CD4-positive, alpha-beta memory T cell (primary cell): ENCODE measurements at places on chromosomes 2 and 18. TPM values are rescaled to one million over a fixed set of nuclear protein-coding genes. Genes with fewer than 3 reads are reported as not detected.

Gene C1QL2
- not detected for total RNA-seq

Gene MTIF2
- total RNA-seq, result 33.1 TPM

Gene CD8B2
- total RNA-seq, result not detected

Gene RPRD1A
- total RNA-seq, result 40.1 TPM

Gene TMEM17
- not detected for total RNA-seq

Gene CD302
- 0.81 TPM for total RNA-seq

Gene IFIH1
- total RNA-seq, result 30.1 TPM

Gene ZAP70
- total RNA-seq, result 419 TPM

Gene KCTD1
- 2.8 TPM for total RNA-seq

Gene SERPINB3
- not detected for total RNA-seq

Gene HOXD12
- total RNA-seq, result not detected

Gene DSC3
- not detected for total RNA-seq

Gene TRIM43
- total RNA-seq, result not detected

Gene CAMKMT
- 15.3 TPM for total RNA-seq

Gene ARMC9
- total RNA-seq, result 1.1 TPM

Gene NR4A2
- total RNA-seq, result 2.1 TPM

Gene IL36G
- not detected for total RNA-seq

Gene TXNDC2
- not detected for total RNA-seq

Gene MXD1
- total RNA-seq, result 12.5 TPM

Gene PCARE
- not detected for total RNA-seq

Gene ZNF892
- 4.7 TPM for total RNA-seq

Gene FAM98A
- 32.7 TPM for total RNA-seq

Gene TP53I3
- total RNA-seq, result 0.47 TPM

Gene DNAH7
- total RNA-seq, result not detected

Gene RAB17
- total RNA-seq, result not detected

Gene MPP4
- not detected for total RNA-seq

Gene NAT8
- not detected for total RNA-seq

Gene CSRNP3
- total RNA-seq, result not detected

Gene ITPRIPL1
- total RNA-seq, result 11.5 TPM

Gene GULP1
- not detected for total RNA-seq

Gene LRRC30
- not detected for total RNA-seq
